ENCODE measurements at places on chromosomes 12 and 14. TPM values are rescaled to one million over a fixed set of nuclear protein-coding genes. Genes with fewer than 3 reads are reported as not detected.
A peak's percentile ranks its signal among the peaks of the same experiment; 100 is the strongest.

HOXC13 gene
- total RNA-seq: not detected

TAS2R50 gene
- total RNA-seq: 3.9 TPM

SLC6A13 gene
- 4.9 TPM for total RNA-seq

DNA sequence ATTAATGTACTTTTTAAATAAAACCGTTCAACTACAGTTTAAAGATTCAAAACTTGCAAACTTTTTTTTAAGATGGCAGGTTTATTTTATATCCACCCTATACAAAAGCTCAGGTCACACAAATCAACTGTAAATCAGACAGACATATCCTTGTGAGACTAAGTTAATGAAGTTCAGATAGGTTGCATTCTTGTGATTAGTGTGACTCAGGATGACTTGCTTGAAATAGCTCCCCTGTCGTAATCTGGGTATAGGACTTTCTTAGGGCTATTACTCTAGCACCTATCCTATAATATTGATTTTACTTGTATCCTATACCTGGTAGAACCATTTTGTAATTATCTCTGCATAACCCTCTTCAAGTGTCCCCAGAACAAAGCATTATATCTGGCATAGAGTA lies 9.5 kb upstream of the PRKD1 start:
- no peaks in the 10 kb centered on the region for H3K4me1 ChIP-seq
- H3K36me3 ChIP-seq: no peaks in the 10 kb centered on the region
- no peak overlapping the region for H3K27ac ChIP-seq
- DNase-seq: no peak
- H3K4me3 ChIP-seq: no peak overlapping the region

GRCh38 chr12:123139926-123140675 lies 10.8 kb downstream of the PITPNM2 start:
- no peak overlapping the region for H3K4me3 ChIP-seq
- no peaks in the 10 kb centered on the region for H3K36me3 ChIP-seq
- DNase-seq: no peak

- no peak overlapping the region for H3K27ac ChIP-seq
- no peak for DNase-seq
- H3K4me3 ChIP-seq: no peak overlapping the region
- H3K4me1 ChIP-seq: peaks cover under 1% of the 10 kb centered on the region
Observed at GRCh38 chr14:103619057-103619456, 10.0 kb upstream of the KLC1 start.

FUT8 gene
- total RNA-seq: 60.1 TPM

- H3K27ac ChIP-seq: no peak overlapping the region
- H3K4me1 ChIP-seq: no peaks in the 10 kb centered on the region
- no peak for DNase-seq
- no peak overlapping the region for H3K4me3 ChIP-seq
Observed at GRCh38 chr14:32720927-32721326, 217.8 kb upstream of the NPAS3 start.

PRIMA1 gene
- 1.2 TPM for total RNA-seq

BATF gene
- 28.1 TPM for total RNA-seq

DNA sequence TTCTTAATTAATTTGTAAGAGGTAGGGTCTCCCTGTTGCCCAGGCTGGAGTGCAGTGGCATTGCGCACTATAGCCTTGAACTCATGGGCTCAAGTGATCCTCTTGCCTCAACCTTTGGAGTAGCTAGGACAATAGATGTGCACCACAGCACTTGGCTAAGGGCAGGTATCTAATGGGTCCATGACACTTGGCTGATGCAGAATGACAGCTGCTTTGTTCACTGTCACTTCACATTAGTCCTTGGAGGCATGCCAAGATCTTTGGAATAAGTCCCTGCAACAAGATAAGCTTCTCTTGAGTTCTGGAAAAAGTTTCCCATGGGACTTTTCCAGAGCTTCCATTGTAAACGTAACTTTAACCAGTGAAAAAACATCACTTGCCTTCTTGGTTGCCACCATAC lies 23.4 kb downstream of the COQ6 start:
- no peak for DNase-seq
- H3K27ac ChIP-seq: no peak overlapping the region
- H3K4me3 ChIP-seq: no peak overlapping the region

DNA sequence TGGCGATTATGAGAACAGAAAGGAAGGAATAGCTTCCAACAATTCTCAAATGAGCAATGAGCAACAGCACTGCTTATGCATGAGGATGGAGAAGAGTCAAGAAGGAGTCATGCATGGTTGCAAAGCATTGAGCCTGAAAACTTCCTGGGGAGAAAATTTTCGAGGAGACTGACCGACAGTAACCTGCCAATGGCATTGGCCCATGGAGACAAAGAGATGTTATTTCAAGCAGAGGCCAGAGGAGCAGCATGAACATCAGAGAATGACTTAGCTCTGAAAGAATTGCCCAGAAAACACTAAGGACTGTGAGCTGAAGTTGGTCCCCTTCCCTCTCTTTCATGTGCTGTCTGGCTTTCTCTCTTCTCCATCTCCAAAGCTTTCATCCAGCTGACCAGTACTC lies 343.4 kb downstream of the ADAMTS20 start:
- no peak overlapping the region for H3K27ac ChIP-seq
- no peak for DNase-seq
- H3K4me1 ChIP-seq: no peaks in the 10 kb centered on the region
- H3K27me3 ChIP-seq: no peaks in the 10 kb centered on the region
- no peak overlapping the region for H3K4me3 ChIP-seq
- H3K36me3 ChIP-seq: no peaks in the 10 kb centered on the region

- H3K4me1 ChIP-seq: no peaks in the 10 kb centered on the region
- no peaks in the 10 kb centered on the region for H3K36me3 ChIP-seq
- H3K27ac ChIP-seq: no peak overlapping the region
Observed at GRCh38 chr14:32169191-32169590, 32.7 kb upstream of the RNU6-7 start.

NAA25 gene
- 22.5 TPM for total RNA-seq

APAF1 gene
- total RNA-seq: 28.7 TPM

- H3K36me3 ChIP-seq: no peaks in the 10 kb centered on the region
- no peak for DNase-seq
- peaks cover 12% of the 10 kb centered on the region for H3K4me1 ChIP-seq
- H3K27ac ChIP-seq: peak overlapping the region; percentile 41
Observed at GRCh38 chr12:104951759-104952509, 6.2 kb downstream of the SLC41A2 start.

GRCh38 chr14:92914087-92914656 lies 8.8 kb upstream of the CHGA start:
- DNase-seq: no peak
- no peak overlapping the region for H3K27ac ChIP-seq
- no peaks in the 10 kb centered on the region for H3K4me1 ChIP-seq
- H3K36me3 ChIP-seq: no peaks in the 10 kb centered on the region
- no peak overlapping the region for H3K4me3 ChIP-seq
- H3K27me3 ChIP-seq: no peaks in the 10 kb centered on the region

GRCh38 chr14:37197421-37198272 lies at the start of gene MIPOL1:
Gene MIPOL1, plus strand, starts transcription at chr14:37197937. Its CDS starts 49,952 bp downstream, at chr14:37247889.
- no peaks in the 10 kb centered on the region for H3K27me3 ChIP-seq
- no peaks in the 10 kb centered on the region for H3K4me1 ChIP-seq
- no peak for DNase-seq
- peak within 1 kb of the TSS; percentile 7 for H3K4me3 ChIP-seq

CLEC4C gene
- total RNA-seq: not detected

PPFIA2 gene
- 2.0 TPM for total RNA-seq

FLRT2 gene
- 2.5 TPM for total RNA-seq

DNA sequence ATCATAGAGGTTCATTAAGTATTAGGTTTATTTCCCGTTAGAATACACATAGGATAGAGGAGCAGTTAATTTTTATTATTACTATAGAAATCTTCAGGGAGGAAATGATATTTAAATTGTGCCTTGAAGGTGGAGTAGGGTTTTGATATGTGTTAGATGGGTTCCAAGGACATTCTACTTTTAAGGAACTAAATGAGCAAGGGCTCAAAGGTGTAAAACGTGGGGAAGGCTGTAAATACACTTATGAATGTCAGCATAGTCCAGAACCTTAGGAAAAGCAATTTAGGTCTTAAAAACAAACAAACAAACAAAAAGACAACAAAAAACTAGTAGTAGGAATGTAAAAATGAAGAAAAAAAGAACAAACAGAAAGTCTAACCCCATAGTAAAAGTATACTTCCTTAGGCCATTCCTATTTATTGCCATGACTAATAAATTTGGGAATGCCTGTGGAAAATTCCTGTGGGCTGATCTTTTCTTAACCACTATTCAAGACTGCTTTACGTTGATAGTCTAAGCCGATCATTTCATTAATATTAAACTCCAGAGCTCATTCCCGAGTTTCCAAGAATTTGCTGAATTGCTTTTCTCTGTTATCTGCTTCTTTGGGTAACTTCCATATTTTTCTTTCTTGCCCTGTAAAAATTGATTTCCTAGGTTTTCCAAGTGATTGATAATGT lies 180.3 kb downstream of the RAD51B start:
- H3K4me1 ChIP-seq: no peaks in the 10 kb centered on the region
- no peak for DNase-seq
- no peaks in the 10 kb centered on the region for H3K36me3 ChIP-seq

GRCh38 chr12:122106843-122107242 lies 28.3 kb downstream of the MLXIP start:
- peak overlapping the region; percentile 77 for H3K27ac ChIP-seq
- no peak overlapping the region for H3K4me3 ChIP-seq
- H3K4me1 ChIP-seq: peaks cover 85% of the 10 kb centered on the region
- DNase-seq: peak; percentile 71

DNA sequence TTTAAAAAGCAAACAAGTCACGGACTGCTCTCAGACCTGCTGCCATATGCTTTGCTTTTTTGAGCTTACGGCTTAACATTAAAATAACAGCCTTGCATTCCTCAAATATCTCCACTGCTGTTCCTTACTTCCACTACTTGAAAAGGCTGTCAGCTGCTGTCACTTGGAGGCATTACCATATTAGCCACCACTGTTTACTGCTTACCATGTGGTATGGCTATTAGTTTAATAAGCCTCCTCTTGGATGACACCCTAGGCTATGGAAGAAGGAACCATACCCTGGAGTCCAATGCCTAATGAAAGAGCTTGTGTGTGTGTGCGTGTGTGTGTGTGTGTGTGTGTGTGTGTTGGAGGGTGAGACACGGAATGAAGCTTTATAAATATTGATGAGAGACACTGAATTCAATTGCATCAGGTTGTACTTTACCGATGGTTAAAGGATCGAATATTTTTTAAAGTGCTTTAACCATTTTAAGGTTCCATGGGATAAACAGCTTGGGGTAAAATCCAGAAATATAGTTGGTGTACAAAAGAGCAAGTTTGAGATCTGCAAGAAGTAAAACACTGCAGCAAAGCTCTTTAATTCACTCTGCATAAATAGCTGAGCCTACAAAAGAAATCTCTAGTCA lies 174.5 kb downstream of the TTC7B start:
- peak overlapping the region; percentile 57 for H3K27ac ChIP-seq
- H3K4me1 ChIP-seq: no peaks in the 10 kb centered on the region
- DNase-seq: no peak
- no peaks in the 10 kb centered on the region for H3K36me3 ChIP-seq

AQP2 gene
- not detected for total RNA-seq

- no peak overlapping the region for H3K4me3 ChIP-seq
- DNase-seq: peak; percentile 62
- H3K27me3 ChIP-seq: no peaks in the 10 kb centered on the region
- peak overlapping the region; percentile 71 for H3K27ac ChIP-seq
Observed at GRCh38 chr12:102478405-102479098, 1.8 kb downstream of the IGF1 start.

DNA sequence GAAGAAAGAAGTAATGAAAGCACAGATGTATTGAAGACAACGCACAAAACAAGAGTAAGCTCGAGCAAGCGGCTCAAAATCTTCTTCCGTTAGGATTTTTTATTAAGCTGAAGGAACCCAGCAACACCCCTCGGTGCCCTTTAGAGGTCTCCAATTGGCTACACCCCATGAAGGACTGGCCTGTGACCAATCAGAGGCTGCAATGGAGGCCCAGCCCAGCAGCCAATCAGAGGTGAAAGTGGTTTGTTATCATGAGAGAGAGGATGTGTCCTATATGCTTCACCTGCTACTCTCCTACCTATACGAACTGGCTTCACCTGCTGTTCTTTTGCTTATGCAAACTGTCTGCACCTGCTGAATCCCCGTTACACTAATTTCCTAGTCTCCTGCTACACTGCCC lies 358.8 kb downstream of the C12orf50 start:
- H3K27me3 ChIP-seq: no peaks in the 10 kb centered on the region
- H3K4me1 ChIP-seq: no peaks in the 10 kb centered on the region
- no peaks in the 10 kb centered on the region for H3K36me3 ChIP-seq

DNA sequence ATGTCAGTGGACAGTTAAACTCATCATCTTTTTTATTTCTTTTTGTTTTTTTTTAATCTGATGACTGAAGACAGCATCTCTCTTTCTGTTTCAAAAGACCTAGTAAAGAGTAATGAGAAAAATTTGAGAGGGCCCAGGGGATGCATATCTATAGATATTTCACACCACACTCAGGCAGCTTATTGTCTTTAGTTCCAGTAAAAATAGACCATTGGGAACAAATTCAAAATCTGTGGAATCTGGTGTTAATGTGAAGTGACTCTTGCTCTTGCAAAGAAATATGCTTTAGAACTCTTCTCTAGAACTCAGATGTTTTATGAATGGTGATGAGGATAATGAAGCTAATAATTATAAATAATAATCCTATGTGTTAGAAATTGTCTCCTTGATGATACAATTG lies 214.5 kb upstream of the ATP2B1 start:
- no peak overlapping the region for H3K4me3 ChIP-seq
- DNase-seq: no peak
- no peak overlapping the region for H3K27ac ChIP-seq
- H3K27me3 ChIP-seq: no peaks in the 10 kb centered on the region
- no peaks in the 10 kb centered on the region for H3K4me1 ChIP-seq

HVCN1 gene
- 5.2 TPM for total RNA-seq

DNA sequence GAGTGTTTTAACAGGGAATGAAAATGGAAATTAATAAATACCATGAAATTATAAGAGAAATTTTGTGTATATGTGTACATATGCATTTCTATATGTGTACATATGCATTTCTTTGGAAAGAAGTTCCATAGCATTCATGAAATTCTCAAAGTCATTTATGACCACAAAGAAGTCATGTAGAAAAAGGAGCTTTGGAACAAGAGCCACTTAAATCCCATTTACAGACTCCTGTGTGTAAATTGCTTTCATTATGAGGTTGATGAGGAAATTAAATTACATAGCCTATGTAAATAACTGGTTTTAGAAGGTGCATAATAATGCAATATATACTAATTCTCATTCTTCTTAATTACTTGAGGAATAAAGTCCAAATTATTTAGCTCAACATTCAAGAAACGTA lies 450.5 kb upstream of the SYT1 start:
- H3K4me1 ChIP-seq: no peaks in the 10 kb centered on the region
- DNase-seq: no peak
- H3K27me3 ChIP-seq: no peaks in the 10 kb centered on the region
- no peaks in the 10 kb centered on the region for H3K36me3 ChIP-seq
- H3K4me3 ChIP-seq: no peak overlapping the region
- no peak overlapping the region for H3K27ac ChIP-seq
